Psoas muscle (tissue), 8 donors: ENCODE measurements at places on chromosomes 12 and 14. TPM values are rescaled to one million over a fixed set of nuclear protein-coding genes. Genes with fewer than 3 reads are reported as not detected.

PTMS gene
- total RNA-seq: 71.6 TPM

CCDC88C gene
- 3.2 TPM for total RNA-seq

CLEC14A gene
- total RNA-seq: 29.5 TPM

CLEC2A gene
- total RNA-seq: not detected

KLRC2 gene
- total RNA-seq: not detected

OTX2 gene
- total RNA-seq: not detected

C1S gene
- total RNA-seq: 81.0 TPM

KERA gene
- not detected for total RNA-seq

DPF3 gene
- total RNA-seq: 19.4 TPM

STXBP6 gene
- total RNA-seq: 1.1 TPM

ADAMTS20 gene
- total RNA-seq: not detected

GDF3 gene
- total RNA-seq: not detected

BIN2 gene
- 2.0 TPM for total RNA-seq

KRT82 gene
- not detected for total RNA-seq
